ENCODE measurements at places on chromosomes 6 and 20.

DNA sequence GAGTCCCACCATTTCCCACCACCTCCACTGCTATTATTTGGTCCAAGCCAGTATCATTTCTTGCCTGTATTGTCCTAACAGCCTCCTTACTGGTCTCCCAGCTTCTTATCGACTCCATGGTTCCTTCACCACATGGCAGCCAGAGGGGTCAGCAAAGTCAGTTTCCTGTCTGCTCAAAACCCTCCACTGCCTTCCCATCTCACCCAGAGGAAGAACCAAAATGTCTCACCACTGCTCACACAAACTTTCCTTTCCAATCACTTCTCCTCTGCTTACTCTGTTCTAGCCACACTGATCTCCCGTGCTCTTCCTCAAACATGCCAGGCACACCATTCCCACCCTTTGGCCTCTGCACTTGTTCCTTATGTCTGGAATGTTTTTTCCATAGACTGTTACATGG lies 39.7 kb downstream of the BCL2L1 start:
- no peak for DNase-seq

DNA sequence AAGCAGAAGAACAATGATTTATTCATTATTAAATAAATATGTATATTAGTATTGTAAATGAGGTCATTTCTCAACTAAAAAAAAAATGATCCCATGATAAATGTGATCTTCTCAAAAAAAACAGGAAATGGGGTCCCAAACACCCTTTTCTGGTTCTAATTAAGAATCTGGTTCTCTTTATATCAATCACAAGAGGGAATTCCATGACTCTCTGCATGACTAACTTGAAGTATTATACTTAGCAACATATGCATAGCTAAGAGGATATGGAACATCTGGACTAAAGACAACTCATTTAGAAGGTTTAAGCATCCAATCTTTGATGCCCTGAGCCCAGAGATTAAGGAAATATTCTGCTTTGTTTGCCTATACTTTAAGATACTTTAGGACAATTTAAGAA lies 89.7 kb upstream of the EMILIN3 start:
- no peak for DNase-seq

DNA sequence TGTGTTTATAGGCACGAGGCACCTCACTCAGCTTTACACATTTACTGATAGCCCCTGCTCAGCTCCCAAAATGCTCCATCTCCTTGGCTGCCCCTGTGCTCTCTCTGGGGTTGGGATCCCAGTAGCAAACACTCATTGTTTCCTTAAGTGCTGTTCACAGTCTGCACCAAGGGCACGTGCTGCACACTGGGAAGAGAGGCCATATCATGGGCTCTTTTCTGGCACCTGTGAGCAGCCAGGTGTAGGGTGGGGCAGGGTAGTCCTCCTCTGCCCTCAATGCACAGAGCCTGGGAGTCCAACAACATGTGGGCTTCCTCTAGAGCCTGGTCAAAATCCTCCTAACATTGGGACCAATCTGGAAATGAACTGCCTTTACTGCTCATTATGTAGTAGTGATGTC lies 67.9 kb downstream of the BANF2 start:
- no peak for DNase-seq

DNA sequence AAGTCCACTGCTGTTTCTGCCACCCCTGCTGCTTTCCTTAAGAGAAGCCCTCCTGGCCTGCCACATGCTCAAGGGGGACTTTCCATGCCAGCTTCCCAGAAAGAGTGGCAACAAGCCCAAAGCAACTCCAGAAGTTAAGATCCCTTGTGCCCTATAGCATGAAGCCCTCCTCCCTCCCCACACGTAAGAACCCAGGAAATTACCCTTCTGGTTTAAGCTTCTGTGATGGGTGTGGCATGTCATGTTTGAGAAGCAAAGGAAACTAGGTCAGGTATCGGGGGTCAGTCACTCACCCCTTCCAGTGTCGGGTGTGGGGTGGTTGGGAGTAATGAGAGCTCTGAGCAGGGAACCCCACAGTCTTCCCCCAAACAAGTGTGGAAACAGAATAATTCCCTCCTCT lies 196.1 kb downstream of the LRFN2 start:
- no peak for DNase-seq

DNA sequence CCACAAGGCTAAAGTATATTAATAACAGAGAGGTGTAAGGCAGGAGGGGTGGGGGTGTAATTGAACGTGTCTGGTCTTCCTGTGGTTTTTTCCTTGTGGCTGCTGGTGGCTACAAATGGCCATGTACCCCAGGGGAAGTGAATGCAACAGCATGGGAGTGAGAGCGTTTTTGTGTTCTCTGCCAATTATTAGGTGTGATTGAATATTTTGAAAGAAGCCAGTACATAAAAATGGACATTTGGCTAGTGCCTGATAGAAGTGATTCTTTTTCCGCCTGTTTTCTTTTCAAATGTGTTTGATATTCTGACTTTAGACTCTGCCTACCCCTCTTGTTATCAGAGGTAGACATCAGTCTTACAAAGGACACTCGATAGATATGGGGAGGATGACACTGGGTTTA lies 141.3 kb downstream of the PRL start:
- DNase-seq: no peak

DNA sequence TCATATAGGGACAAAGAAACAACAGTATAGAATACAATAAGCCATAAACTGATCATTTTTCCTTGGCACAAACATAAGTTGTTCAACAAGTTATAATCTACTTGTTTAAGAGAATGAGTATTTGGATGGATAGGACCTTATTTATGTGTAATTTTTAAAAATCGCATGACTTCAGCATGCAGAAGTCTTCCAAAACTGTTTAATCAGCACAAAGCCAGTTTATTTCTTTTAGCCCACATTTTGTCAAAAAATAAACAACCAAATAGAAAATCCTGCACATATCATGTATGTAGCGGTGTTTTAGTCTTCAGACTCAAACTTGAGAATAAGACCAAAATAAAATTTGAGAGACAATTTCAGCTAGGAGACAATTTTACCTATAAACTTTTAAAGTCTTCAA lies 304.7 kb downstream of the TRDN start:
- DNase-seq: no peak

DNA sequence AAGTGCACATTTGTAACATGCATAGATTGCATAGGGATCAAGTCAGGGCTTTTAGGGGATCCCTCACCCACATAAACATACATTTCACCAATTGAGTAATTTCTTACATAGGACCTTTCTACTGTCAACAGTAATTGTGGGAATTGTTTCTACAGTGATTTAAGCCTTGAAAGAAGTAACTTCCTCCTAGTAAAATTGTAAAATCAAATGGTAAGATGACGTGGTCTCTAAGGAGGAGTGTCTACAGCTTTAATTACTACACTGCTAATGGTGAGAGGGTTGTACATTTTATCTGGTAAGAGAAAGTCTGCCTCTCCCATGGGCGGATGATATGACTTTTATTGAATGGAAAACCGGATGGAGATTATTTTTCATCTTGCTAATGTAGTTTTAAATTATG lies 98.0 kb downstream of the RPP40 start:
- no peak for DNase-seq

DNA sequence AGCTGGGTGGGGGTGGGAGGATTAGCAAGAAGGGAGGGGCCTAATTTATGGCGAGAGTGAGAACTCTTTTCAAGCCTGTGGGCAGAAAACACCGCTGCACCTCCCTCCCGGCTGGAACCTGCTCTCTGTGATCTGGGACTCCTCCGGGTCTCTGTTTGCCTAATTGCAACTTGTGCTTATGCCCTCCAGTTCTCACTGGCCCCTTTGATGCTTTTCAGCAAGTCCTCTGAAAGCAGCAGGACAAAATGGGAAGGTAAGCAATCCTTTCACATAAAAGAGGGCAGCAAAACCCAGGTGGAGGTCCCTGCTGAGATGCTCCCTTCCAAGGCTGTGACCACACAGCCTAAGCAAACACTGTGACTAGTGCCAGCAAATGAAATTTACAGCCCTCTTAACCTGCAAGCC lies 523.0 kb upstream of the FLRT3 start:
- no peak for DNase-seq

GRCh38 chr6:35068206-35068605 lies 72.9 kb downstream of the TCP11 start:
- no peak for DNase-seq

DNA sequence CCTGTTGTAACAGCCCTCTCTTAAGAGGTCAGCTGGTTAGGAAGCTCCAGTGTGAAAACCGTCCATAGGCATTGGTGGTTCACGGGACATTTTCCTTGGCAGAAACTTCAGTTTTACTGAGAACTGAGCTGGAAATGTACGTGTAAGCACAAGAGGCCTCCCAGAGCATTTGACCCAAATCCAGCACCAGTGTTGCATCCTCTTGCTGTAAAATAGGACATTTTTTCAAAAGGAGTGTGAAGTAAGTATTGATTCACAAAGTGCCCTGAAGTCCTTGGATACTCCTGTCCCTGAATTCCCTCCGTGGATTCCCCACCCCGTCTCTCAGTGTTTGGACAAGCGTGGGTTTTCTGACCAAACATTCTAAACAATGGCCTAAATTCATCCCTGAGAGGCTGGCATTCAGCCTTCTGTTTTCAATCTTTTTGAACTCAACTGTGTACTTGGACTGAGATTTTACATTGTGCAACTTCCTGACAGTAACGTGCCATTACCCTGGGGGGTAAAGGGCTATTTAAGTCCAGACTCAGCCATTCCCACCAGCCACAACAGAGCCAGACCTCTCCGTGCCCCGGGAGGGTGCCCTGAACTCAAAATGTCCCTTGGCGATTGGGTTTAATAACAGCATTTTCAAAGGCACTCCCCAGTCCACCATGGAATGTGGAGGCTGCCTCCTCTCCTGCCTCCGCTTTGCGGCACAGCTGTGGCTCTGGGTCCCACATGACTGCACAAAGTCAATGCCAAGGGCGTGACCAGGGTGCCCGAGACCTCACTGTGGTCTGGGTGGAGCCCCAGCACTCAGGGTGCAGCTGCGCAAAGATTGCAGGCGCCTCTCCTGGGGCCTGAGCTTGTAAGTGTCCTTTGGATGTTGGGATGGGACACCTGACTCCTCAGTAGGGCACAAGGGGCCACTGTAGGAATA lies 92.7 kb upstream of the AFDN start:
- no peak for DNase-seq

DNA sequence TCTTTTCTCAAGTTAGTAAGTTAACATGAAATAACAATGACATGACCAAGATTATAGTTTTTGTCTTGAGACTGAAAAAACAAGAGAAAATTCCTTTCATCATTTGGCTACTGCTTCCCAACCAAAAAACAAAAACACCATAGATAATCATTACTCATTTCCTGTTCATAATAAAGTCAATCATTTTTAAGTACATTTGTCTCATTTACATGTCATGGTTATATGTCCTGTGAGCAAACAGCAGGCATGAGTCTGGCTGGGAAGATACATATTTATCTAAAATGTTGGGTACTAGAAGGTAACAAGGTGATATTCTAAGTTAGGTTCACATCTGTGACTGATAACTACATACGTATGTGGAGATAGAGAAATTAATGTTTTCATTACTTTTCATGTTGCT lies 180.5 kb downstream of the ISM1 start:
- DNase-seq: no peak

- no peak for DNase-seq
Measured at GRCh38 chr6:95767897-95768463, 190.6 kb downstream of the MANEA start.

DNA sequence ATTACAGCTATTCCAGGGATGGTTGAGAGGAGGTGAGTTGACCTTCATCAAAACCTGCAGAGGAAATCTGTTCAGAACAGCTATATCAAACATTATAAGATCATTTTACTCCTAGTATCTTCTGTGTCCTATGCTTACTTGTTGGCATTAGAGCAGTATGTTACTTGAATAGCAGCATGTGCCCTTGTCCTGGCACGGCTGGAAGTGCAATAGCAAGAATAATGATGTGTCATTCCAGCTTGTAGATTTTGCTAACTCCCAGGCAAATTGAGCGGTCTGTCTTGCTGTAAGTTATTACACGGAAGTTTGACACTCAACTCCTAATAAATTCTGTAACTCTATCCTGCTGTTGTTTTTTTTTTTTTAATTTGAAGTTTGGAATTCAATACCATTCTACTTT lies 385.5 kb downstream of the TENT5A start:
- no peak for DNase-seq

- DNase-seq: no peak
Measured at GRCh38 chr20:37229357-37229756, 32.3 kb downstream of the GHRH start.

DNA sequence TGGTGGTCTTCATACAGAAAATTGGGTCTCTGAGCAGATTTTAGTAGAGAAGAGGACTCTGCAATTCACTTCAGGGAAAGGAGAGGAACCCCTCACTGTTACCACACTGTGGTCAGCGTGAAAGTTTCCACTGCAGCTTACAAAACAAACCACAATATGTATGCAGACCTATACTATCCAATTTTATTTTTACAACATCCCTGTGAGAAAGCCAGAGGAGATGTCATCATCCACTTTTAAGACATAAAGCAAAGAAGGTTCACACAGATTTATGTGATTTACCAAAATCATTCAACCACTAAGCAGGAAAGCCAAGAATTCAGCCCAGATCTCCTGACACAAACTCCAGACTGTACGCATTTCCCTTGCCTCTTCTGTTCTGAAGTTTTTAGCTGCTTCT lies 442.4 kb downstream of the FRK start:
- no peak for DNase-seq

DNA sequence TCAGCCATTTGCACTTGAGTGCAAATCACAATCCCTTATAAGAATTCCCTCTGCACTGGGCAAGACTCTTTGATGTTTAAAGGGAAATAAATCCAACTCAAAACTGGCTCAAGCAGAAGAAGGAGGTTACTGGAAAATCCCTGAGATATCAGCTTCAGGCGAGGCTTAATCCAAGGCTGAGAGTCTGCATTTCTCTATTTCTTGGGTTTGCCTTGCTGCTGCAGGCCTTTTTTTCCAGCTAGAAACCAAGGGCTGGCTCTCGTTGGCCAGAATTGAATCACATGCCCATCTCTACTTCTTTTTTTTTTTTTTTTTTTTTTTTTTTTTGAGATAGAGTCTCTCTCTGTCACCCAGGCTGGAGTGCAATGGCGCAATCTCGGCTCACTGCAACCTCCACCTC lies 11.7 kb downstream of the HCK start:
- DNase-seq: no peak

DNA sequence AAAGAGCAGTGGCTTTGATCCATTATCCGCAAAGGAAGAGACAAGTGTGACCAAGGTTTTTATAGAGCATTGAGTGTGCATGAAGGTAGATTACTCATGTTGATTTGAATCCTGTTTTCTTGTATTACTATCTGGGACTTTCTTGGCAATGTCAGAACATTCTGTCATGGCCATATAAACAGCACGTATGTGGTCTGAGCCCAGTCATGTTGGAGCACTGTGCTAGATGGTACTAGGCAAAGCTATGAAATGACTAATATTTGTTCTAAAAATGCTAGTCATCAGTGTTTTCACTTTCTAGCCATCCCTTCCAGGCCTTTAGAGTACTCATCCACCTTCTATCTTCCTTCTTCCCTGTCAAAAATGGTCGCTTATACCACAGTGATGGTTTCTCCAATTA lies 278.6 kb upstream of the FLRT3 start:
- no peak for DNase-seq

DNA sequence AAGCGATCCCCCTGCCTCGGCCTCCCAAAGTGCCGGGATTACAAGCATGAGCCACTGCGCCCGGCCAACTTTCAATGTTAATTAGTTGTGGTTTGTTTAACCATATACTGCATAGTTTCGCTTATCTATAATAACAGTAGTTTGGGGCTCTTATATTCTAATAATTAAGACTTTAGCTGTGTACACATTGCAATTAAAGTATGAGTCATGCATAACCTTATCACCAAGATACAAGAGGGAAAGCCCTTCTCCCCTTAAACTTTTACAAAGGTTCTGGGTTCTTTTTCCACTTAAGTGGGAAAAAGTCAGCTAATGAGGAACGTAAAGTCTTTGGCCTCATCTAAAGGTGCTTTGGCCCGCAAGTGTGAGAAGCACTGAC lies 3.2 kb upstream of the MCCD1 start:
- no peak for DNase-seq
